Naive thymus-derived CD8-positive, alpha-beta T cell (primary cell): ENCODE measurements at places on chromosomes 16 and 17.

DNA sequence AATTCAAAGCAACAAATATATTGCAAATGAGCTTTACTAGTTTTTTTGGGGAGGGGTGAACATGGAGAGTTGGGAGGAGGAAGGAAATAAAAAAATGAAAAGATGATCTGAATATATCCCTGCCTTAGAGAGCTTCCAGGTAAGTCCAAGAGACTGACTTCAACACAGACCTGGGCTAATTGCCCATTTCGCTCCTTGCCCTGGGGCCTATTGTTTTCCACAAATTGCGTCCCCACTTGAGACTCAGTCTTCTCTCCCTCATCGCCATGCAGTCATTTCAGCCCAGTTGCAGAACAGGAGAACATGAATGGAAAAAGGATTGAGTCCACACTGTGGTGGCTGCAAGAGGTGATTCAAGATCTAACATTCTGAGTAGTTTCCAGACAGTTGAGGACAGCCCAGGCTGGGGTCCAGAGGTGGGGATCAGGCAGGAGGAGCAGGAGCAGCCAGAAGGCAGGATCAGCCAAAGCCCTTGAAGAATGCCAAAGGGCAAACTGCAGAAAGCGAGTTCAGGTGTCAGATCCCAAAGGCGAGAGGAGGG, 21.6 kb upstream of the TOB1 start:
- no peak for DNase-seq

DNA sequence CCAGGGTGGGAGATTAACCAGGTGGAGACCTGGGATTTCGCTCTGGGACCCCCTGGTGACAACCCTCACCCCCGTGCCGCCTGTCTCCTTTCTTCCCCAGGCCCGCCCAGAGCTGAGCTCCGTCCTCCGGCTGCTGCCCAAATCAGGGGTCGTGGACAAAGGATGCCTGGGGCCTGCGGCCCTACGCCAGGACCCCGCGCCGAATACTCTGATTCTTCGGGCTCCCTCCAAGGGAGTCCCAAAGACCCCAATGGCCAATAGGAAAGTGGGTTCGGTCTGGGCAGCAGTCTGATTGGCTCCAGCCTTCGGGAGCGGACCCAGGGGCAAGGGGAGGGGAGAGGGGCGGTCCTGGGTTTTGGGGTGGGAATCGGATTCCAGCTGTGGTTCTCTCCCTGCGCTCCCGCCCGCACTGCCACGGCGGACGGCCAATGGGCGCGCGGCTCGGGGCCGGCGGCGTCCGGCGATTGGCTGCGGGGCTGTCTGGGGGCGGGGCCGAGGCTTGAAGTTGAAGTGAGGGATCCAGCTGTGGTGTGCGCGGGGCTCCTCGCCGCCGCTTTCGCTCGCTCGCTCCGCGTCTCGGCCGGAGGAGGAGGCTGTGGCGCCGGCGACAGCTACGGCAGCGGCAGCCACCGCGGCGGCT, at the start of gene CACNA1G:
CACNA1G (plus strand) TSS at position 531 of the 640 bp plus-strand sequence. CDS start 745 bp downstream, outside the sequence.
- peak; percentile 84 for DNase-seq

- no peak for DNase-seq
These were observed 26.4 kb upstream of the PITPNA start for GRCh38 chr17:1588821-1589585.

GRCh38 chr17:58224315-58224714, 5.3 kb upstream of the MKS1 start:
- no peak for DNase-seq

- DNase-seq: no peak
These were observed 5.1 kb upstream of the RASL10B start for GRCh38 chr17:35726127-35726952.

GRCh38 chr17:4509401-4509800, 10.7 kb downstream of the SPNS2 start:
- DNase-seq: no peak

GRCh38 chr17:65553009-65553645, 8.3 kb downstream of the AXIN2 start:
- no peak for DNase-seq
